ENCODE measurements at places on chromosomes 12 and 14.

GRCh38 chr12:23671881-23672280 lies 277.6 kb downstream of the SOX5 start:
- no peak for DNase-seq

DNA sequence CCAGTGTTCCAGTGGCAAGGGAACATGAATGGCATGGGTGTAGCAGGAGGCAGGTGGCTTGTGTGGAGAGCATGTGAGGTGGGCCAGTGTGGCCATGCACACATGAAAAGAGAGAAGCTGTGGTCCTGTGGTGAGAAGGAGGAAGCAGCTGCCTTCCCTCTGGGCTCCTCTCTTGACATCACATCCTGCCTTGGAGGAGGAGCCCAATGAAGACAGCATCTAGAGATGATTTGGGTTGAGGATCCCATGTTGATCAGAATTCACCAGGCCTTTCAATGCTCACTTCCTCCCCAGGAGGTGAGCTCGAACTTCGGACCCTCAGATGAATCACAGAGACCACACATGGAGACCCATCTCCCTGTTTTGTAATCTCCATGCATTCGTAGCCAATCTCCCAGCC lies 82.6 kb downstream of the LRRC74A start:
- DNase-seq: no peak

- no peak for DNase-seq
Observed at GRCh38 chr14:99047441-99048031, 224.5 kb downstream of the BCL11B start.

GRCh38 chr12:52335598-52336262 lies 14.5 kb upstream of the KRT83 start:
- DNase-seq: no peak

DNA sequence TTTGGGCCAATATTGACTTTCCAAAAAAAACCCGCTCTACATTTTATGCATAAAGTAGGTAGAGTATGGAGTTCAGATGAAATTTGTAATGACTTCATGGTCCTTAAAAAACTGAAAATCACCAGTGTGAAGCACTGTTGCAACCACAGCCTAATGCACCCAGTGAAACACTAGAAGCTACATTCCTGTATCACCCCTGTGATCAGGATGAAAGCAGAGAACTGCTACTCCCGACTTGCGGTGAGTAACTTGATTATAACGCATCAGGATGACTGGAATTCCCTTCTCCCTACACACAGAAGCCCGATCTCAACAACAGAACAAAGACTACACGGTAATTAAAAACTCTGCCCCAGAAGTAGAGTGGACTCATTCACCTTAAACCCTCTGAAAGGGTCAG lies 33.8 kb downstream of the SPTB start:
- DNase-seq: no peak

- no peak for DNase-seq
Observed at GRCh38 chr12:6925239-6925539, 2.6 kb upstream of the ATN1 start.

DNA sequence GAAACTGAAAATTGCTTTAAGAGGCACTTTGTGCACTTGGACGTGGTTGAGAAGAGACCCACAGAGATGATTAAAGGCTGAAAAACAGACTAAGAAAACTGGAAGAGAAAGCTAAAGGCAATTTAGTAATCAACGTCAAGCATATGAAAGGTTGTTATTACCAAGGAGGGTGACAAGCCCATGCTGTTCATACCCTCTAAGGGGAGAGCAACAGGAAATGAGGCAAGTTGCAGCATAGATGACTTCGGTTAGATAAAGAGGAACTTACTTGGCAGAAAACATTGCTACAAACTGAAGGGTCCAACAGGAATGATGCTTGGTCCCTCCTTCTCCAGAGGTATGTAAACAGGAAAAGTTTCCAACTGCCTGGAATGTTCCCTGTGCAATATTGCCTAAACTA lies 107.8 kb downstream of the DUSP6 start:
- DNase-seq: no peak

GRCh38 chr12:1796515-1797010 lies 23.8 kb upstream of the LRTM2 start:
- DNase-seq: no peak

DNA sequence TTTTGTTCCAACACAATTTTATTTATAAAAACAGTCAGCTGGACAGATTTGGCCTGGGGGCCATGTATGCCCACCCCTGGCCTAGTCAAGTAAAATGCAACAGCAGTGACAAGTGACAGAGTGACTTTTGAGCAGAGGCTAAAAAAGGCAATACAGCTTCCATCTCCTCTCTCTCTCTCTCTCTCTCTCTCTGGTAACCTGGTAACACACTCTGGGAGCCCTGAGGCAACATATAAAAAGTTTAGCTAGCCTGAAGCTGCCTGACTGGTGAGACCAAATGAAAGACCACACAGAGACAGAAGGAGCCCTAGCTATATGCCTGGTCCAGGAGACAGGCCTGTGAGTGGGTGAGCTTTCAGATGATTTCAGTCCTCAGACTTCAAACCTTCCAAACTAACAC lies 105.4 kb downstream of the DENND5B start:
- DNase-seq: no peak

- peak; percentile 54 for DNase-seq
Observed at GRCh38 chr12:127785540-127785939, 481.4 kb upstream of the TMEM132C start.

DNA sequence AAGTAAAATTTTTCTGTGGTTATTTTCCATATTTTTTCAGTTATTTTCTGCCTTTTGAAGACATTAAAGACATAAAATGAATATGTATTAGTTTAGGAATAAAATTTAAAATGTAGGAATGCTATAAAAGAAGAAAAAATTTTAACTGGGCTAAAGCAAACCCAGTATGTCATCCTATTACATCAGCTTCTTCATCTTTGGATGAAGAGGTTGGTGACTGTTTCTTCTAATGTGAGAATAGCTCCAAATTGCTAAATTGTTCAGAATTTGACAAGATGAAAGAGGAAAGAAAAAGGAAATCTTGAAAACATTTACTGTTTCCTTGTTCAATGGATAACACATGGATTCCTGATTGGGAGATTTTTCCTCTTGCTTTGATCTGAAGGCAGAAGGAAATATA lies 52.7 kb upstream of the PZP start:
- DNase-seq: no peak

DNA sequence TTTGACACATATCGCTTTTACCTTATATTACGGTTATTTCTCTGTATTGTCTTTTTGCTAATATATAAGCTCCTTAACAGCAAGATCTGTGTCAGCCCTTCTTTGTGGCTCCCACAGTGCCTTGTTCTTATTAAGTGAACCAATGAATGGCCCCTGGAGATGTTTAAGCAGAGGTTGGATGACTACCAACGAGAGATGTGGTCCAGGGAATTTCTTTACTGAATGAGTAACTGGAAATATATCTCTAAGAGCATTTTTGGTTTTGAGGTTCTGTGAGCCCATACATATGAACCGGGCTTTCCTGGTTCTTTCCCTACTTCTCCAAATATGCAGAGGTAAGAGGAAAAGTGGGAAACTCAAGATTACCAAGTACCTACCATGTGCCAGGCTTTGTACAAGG lies 23.5 kb downstream of the CALCOCO1 start:
- no peak for DNase-seq
